ENCODE measurements at places on chromosomes 6 and 20.
A peak's percentile ranks its signal among the peaks of the same experiment; 100 is the strongest.

GRCh38 chr20:35269055-35269781 lies 8.7 kb downstream of the MMP24OS start:
- DNase-seq, result no peak

DNA sequence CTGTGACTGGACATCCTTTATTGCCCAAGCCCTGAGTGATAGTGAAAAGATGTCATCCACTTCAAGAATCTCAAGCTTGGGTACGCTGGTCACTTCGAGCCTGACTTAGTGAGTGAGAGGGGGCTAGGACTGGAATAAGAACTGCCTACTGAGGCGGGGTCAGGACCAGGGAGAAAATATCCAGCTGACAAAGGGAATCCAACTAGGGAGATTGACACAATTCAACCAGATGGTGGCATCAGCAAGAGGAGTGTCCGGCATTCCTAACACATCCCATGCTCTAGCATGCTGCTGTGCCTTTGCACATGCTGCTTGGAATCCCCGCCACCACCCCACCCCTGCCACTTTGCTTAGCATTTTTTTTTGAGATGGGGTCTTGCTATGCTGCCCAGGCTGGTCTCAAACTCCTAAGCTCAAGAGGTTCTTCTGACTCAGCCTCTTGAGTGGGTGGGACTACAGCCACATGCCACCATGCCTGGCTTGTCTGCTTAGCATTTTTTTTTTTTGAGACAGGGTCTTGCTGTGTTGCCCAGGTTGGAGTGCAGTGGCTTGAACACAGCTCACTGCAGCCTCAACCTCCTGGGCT lies 6.5 kb upstream of the CEP250 start:
- no peak for DNase-seq

GRCh38 chr6:144153971-144154370 lies 3.7 kb downstream of the STX11 start:
- DNase-seq, result no peak

GRCh38 chr6:5968817-5969734 lies 37.6 kb downstream of the NRN1 start:
- DNase-seq, result peak; percentile 83

DNA sequence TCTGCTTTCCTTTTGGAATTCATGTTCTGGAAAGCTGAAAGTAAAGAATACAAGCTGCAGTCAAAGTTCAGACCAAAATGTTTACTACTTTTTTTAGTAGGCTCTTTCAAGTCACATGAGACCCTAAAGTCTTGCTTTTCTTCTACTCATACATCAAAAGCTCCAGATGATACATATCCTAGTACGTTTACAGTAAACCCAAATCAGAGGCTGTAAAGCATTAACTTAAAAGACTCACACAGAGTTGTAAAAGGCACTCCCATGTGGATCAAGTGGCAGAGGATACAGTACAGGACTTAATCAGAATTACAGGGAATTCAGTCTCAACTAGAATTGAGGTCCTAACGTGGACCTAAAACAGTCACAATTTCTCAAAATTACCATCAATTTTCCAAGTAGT lies 40.7 kb downstream of the STK38 start:
- no peak for DNase-seq

GRCh38 chr20:23637282-23638221 lies at the start of gene CST3:
CST3 (minus strand) TSS chr20:23637955; CDS start chr20:23637862, 93 bp downstream.
- DNase-seq, result peak; percentile 55

- no peak for DNase-seq
Observed at GRCh38 chr6:149284904-149285303, 32.6 kb upstream of the TAB2 start.

GRCh38 chr6:79922018-79922417 lies 25.3 kb downstream of the ELOVL4 start:
- DNase-seq, result no peak

DNA sequence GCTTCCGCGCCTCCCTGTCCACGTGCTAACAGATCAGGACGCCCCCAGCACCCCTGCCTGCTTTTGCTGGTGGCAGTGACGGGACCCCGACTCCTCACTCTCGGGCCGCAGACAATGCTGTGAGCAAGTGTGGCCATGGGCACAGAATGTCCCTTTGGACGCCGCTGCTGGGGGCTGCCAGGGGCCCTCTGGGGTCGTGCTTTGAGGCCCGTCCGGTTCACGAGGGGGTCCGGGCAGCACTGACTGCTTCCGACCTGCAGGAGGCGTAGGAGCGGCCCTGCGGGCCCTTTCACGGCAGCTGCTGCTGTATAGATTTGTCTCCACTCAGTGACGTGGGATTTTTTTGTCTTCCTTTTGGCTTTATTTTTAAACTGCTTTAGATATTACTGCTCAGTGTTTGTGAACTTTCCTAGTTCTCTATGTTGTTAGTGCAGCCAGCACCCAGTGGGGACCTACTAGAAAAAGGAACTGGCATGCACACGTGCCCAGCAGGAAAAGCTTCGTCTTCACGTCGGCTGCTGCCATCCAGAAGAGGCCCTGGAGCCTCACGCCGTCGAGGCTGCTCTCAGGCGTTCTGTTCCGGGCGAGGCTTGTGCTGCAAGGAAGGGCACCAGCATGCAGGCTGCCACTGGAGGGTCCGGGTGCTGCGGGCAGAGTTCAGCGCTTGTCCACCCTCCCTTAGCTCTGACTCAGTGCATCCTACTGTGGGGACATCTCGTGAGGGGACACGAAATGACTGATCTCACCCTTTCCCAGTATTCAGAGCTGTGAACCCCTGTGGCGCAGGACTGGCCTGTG lies 21.7 kb downstream of the UCKL1 start:
- DNase-seq, result no peak

DNA sequence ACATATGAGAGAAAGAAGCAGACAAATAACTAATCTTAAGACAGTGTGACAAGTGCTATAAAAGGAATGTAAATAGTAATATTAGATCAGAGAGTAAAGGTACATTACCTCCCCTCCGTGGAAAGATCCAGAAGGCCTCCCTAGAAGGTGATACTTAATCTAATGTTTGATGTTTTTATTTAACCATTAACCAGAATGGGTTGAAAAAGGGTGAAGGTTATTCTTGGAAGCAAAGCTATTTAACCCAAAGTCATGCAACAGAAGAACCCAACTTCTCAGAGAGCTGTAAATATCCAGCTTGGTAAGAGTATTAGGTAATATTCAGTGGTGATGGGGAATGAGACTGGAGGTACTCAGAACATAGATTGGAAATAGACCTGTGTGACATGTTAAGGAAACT lies 68.0 kb upstream of the HIVEP1 start:
- no peak for DNase-seq

DNA sequence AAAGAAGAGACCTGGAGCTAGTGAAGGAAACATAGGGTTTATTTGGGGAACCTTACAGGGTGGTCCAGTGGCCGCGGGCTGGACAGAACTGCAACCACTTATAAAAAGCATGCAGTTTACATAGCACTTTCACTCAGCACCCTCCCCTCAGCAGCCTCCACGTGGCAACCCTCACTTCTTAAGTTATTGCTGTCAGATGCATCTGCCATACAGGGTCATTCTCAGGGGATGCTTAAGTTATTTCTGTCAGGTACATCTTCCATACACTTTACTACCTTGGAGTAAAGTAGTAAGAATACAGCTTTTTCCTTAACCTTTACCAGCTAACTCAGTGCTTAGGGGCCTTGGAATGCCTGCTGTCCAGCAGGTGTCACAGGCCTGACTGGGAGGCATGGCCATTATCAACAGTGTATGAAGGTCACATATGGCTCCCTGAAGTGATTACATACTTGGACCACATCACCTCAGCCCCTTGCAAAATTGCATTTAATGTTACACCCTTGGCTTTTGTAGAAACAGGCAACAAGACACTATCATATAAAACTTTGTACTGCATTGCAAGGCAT lies 2.0 kb upstream of the NOL7 start:
- DNase-seq, result no peak

- DNase-seq, result no peak
Observed at GRCh38 chr20:40443753-40444152, 245.3 kb downstream of the MAFB start.

DNA sequence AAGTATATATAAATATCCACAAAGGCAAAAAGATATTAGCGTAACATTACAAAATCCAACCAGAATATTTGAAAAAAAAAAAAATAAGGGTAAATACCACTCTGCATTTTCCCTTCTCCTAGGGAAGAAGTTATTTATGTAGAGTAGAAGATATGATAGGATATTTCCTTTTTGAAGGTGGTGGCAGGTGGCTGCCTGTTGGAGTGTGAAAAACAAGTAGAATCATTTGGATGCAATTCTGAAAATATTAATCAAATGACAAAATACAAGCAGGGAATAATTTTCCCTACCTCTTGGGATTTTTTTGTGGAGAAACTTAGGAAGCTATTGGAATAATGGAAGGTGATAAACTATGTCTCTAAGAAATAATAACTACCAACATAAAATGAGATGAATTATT lies 62.5 kb upstream of the OGFRL1 start:
- no peak for DNase-seq

- no peak for DNase-seq
Observed at GRCh38 chr6:47247227-47247797, 62.4 kb downstream of the TNFRSF21 start.

DNA sequence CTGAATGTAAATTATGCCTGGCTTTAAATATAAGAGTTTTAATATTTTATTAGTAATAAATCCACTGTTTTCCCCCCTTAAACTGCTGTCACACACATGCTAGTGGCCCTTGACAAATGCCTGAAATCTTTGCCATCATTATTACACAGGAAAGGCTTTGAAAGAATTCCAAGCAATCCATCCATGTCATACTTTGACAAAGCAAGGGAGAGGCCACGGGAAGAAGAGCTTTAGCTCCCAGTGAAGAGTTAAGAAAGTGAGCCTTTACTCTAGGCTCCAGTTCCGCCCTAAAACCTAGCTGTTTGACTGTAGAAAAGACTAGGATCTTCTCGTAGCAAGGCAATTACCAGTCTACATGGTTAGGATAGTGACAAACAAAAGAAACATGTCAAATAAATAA lies 147.9 kb downstream of the GMDS start:
- no peak for DNase-seq

GRCh38 chr6:169252505-169253189 lies 999 bp downstream of the THBS2 start:
- DNase-seq, result no peak

DNA sequence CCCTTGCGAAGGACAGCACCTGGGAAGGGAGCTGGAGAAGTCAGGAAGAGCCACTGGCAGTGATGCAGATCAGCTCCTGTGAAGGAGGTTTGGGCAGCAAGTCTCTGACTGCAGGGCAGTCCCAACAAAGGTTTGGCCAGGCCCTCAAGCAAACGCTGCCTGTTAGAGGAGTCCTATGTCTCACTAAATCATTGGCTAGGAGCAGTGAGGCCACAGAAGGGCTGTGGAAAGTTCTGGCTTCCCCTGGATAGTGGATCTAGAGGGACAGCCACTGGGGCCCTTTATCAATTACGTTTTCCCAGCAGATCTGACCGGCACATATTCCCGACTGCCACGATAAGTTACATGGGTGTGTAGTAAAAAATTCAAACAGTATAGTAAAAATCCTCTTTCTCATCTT lies 2.5 kb downstream of the TTPAL start:
- no peak for DNase-seq

- no peak for DNase-seq
Observed at GRCh38 chr6:91198588-91199255, 611.9 kb upstream of the MAP3K7 start.

GRCh38 chr20:62316331-62317166 lies 13.8 kb downstream of the ADRM1 start:
- DNase-seq, result no peak

DNA sequence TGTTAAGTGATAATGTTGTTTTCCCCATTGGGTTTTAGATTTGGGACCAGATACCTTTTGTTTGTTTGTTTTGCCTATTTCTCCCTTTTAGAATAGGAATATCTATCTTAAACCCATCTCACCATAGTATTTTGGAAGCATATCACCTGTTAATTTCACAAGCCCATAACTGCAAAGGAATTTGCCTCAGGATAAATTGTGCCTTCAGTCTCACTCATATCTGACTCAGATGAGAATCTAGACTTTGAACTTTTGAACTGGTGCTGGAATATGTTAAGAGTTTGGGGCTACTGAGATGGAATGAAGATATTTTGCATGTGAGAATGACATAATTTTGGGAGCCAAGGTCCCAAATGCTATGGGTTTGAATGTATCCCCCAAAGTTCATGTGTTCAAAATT lies 607.4 kb downstream of the HACE1 start:
- DNase-seq, result no peak

DNA sequence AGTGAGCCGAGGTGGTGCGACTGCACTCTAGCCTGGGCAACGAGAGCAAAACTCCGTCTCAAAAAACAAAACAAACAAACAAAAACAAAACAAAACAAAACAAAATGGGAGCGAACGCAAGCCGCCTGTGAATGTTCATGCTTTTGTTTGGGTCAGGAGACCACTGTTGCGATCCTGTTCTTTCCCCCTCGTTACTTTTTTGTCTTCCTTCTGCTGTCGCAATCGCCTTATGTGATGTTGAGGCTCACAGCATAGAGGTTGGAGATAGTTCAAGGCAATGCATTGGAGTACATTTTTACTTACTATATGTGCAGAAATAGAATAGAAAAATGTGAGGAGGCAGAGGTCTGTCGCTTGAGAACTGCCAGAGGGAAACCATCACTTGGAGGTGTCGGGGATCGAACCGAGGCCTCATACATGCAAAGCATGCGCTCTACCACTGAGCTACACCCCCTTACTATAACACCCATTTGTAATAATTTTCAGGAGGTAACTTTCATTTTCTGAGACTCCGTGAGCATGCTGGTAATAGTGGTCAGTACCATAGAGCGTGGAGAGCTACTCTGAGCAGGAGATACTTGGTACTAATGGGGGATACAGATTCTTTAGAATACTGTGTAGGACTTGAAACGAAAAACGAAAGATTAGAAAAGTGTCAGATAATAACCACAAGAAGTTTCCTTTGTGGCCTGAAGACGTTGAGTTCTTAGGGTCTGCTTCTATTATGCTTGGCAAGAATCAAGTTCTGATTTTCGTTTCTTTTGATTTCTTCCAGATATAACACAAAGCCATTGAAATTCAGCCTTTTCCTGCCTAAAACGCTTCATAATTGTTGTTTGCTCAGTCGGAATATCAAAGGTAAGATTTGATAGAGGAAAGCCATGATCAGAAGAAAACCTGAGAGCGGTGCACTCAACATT lies 121.1 kb downstream of the TRIM27 start:
- DNase-seq, result no peak

DNA sequence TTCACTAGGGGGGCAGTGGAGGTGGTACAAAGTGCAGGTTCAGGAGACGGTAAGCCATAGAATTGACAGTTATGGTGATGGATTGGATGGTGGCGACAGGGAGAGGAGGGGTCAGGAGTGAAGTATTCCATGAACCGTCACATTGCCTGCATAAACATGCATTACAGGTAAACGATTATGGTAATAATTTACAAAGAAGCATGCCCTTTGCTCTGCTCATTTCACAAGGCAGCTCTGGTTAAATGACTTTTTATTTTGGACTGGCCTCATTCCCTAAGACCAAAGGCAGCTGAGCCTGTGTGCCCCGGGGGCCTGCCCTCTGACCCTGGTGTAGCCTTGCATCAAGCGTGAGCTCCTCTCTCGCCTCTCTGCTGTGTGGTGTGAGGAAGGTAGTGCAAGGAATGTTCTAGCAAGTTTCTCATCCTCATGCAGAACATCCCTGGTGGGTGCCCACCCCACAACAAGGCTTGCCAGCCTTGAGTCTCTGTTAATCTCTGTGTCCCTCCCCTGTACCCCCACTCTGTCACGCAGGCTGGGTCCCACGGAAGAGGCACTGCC lies 59.0 kb downstream of the PPP1R14C start:
- DNase-seq, result no peak

Measured in ascending aorta (tissue), 2 donors.